ENCODE measurements at places on chromosomes 4 and X.

DNA sequence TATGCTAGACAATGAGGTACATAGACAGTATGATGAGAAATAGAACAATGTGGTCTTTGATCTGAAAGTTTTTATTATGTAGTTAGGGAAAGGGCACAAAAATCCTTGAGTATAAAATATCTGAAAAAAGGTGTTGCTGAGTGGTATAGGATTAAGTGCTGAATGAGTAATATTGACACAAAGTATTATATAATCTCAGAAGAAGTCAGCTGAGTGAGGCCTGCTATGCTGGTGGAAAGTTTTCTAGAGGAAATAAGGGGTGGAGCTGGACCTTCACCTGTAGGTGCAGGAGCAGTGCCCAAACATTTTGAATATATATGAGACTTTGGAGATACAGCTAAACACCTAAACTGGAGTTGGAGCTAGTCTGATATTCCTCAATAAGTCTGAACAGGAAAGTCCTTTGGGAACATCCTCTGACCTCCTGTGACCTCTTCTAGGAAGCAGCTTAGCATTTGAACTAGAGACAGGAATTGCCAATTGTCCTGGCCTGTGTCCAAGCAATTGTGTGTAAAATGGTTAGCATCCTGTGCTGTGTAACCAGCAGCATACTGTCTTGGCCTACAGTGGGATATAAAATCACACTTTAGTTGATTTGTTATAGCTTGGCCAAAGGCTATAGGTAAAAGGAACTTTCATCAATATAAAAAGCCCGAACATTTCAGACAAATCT lies 285.3 kb downstream of the ANKRD50 start:
- DNase-seq = no peak

GRCh38 chrX:57137501-57137900 lies 304 bp upstream of the SPIN2A start:
- DNase-seq = no peak

DNA sequence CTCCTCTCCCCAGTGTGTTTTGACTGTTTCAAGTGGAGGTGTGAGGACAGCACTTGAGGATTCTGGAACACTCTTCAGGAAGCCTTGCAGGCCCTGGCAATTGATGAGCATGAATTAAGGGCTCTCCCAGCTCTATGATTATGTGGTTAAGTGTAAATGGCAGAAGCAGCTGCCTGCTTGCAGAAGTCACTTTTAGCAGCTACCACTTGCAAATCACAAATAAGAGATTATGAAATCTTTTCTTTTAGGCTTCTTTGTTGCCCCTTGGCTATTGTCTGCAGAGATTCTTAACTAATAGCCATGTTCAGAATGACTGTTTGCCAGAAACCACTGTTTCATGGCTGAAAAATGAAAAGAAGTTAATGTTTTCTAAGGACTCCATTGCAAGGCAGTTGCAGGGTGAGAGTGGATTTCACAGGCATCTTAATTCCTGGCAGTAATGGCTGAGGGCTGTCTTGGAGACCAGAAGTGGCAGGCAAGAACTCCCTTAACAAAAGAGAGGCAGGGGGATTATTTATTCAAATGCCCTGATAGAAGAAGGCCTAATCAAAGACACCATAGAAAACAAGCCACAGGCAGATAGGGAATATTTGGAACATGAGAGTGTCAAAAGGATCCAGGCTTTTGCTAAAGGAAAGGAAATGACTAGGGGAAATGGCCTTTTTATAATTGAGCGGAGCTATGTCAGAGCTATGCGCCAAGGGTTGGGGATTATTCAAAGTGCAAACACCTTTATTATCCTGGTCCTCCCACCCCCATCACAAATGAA lies 8.3 kb upstream of the HOPX start:
- no peak for DNase-seq

DNA sequence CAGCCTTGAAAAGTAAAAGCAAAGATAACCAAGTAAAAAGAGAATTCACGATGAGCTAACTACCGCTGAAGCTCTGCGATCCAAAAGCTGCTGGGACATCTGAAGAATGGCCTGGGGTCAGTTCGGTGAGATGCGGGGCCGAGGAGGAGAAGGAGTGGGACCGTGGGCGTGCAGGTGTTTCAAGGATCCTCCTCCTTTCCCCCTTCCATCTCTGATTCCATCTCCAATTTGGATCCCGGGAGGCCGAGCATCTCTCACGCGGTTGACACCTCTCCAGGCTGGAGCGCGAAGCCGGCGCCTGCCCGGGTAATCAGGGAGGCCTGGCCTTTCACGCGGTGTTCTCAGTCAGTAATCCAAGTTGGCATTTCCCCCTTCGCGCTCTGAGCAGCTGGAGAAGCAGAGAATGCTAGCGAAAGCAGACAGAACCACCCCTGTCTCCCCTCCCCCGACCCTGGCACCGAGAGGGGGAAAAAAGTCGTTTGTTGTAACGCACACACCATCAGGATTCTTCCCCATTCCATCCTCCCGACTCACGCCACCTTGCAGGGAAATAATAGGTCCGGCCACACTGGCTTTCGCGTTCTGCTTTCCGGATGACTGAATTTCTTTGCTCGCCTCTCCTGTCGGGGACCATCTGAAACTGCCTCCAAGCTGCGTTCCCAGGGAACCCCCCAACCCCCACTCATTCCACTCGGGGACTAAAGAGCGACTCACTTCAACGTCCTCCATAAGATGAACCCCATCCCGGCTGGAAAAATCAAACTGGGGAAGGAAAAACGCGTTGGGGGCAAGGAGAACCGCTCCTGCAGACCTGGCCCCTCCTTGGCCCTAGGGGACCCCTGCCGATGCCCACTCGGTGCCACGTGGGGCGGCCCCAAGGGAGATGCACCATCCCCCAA lies 6.5 kb downstream of the NEUROG2 start:
- DNase-seq = no peak

GRCh38 chrX:120697053-120697452 lies 67.2 kb upstream of the C1GALT1C1 start:
- DNase-seq = no peak

DNA sequence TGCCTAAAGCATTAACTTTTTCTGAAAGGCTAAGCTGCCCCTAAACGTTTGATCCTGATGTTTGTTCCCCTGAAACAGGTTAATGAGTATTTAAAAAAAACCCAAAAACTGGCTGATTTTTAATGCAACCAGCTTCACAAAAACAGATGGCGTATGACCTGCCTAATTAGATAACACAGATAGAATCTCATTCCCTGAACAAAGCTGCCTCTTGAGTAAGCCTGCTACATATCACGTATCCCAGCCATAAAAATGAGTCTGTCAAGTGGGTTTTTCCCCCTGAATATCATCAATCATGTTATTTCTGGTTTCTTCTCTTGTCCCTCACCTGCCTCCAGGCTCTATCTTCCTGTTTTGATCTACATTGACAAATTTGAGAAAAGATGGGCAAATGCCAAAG lies 154.2 kb upstream of the FAM9B start:
- no peak for DNase-seq

DNA sequence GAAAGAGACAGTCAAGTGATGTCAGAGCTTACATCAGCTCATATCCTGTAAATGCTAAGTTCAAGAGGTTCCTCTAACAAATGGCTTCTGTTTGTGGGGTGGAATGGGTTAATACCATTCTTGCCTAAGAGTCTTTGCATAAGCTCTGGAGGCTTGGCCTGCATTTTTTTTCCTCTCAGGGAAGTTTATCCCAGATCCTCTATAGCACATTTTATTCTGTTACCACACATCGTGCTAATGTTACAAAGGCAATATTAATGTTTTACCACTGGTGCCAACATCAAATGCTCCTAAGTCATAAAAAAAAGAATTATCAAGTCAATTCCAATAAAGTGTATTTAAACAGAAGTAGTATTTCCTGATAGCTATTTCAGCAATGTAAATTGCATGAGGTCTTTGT lies 2.9 kb upstream of the ADH6 start:
- no peak for DNase-seq

- no peak for DNase-seq
These were observed 11.3 kb downstream of the RASSF6 start for GRCh38 chr4:73608689-73609594.

GRCh38 chr4:89285745-89286144 lies 21.9 kb downstream of the GPRIN3 start:
- DNase-seq = no peak

DNA sequence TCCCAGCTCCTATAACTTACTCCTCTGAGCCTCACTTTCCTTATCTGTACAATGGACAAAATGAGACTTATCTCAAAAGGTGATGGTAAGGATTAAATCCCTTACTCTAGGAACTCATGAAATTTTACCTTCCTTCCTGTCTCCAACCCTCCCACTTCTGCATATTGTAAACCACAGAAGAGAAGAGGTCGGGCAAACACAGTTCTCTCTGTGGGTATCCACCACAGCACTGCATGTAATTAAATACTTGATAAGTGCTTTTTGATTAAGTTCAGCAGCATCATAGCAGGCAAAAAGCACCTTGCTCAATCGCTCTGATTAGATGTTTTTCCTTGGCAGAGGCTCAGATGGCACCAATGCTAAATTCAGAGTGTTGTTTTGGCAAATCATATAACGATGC lies 17.3 kb upstream of the TMEM192 start:
- no peak for DNase-seq

DNA sequence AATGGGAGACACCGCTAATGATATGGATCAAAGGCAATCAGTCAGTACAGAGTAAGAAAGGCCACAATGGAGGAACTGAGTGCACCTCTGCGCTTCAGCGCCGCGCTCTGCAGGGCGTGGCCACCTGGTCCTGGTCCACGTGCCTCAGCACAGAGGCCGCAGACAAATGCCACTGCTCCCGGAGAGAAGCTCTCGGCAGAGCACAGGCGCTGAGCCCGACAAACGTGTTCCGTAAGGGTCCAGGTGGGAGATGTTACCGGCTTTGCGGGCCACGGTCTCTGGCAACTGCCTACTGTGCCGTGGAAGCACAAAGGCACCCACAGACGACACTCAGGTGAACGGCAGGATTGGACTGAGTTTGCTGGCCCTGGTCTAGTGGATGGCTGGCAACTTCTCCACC lies 68.9 kb downstream of the ACOX3 start:
- DNase-seq = no peak

GRCh38 chrX:153539171-153539978 lies 21.9 kb downstream of the ATP2B3 start:
- DNase-seq = peak; percentile 14

DNA sequence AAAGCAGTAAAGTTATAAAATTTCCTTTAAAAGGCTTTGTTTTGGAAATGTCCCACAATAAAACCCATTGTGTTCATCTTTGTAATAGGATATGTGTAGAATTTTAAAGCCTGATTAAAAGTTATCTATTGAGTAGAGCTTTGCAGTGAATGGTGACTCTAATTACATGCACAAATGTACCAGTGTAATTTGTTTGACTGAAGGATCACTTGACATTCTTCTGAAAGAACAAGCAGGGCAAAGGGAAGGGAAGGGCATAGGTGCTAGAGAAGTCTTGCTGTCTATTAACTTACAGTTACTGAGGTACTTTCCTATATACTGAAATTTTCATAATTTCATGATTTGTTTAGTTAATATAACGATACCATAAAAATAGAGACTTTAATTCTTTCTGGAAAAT lies 70.8 kb downstream of the STIM2 start:
- no peak for DNase-seq

- DNase-seq = no peak
These were observed 98.6 kb upstream of the PLS3 start for GRCh38 chrX:115462406-115462805.

- no peak for DNase-seq
These were observed 199.9 kb downstream of the PCDH7 start for GRCh38 chr4:30920043-30920442.

DNA sequence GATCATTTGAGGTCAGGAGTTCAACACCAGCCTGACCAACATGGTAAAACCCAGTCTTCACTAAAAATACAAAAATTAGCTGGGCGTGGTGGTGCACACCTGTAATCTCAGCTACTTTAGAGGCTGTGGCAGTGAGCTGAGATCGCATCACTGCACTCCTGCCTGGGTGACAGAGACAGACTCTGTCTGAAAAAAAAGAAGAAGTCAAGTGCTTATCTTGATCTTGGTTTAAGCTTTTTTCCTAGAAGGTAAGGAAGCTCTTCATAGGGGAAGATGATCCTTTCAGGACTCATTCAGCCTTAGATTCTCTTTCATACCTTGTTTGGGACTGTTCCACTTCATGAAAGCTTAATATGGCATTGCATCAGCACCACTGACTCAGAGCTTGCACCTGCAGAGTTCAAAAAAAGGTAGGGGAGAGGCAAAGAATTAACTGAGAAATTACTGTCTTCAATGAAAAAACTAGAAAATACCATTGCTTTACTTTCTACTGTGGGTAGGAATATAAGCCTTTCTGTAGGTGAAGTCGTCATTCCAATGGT lies 70.8 kb upstream of the EPGN start:
- DNase-seq = no peak

DNA sequence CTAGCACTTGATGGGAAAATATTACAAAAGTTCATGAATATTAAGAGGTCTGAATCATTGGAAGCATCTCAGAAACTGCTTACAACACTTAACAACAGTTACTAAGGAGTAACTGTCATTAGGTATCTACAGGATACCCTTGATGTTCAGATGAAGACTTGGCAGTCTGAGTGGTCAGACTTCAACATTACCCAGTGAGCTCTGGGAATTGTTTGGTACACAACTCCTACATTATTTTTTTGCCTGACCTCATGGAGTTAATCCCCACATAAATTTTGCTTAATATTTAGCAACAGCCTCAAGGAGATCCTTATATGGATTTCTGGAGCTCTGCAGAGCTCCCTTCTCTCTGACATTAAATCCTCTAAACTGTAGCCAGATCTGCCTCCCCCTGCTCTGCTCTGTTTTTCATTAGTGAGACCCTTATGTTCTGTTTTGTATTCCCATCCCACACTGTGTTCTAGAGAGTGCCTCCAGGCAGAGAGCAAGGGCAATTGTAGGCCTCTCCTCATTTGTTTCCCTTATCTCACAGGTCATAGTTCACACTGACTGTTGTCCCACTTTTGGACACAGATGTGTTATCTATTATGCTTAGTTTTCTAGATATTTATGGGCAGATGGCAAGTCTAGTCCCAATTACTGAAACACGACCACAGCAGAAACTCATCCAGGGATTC lies 368.8 kb downstream of the GASK1B start:
- no peak for DNase-seq

GRCh38 chr4:15868111-15868510 lies 70.4 kb downstream of the FGFBP1 start:
- DNase-seq = no peak

GRCh38 chrX:52422884-52423283 lies 54.1 kb downstream of the XAGE2 start:
- DNase-seq = peak; percentile 47

- no peak for DNase-seq
These were observed 56.6 kb downstream of the CHST7 start for GRCh38 chrX:46630141-46630540.

GRCh38 chr4:182593864-182594263 lies 323.3 kb downstream of the DCTD start:
- DNase-seq = no peak

- peak; percentile 22 for DNase-seq
These were observed 14.6 kb downstream of the RAB9B start for GRCh38 chrX:103817502-103817901.

GRCh38 chrX:36504625-36505024 lies 503.5 kb upstream of the FAM47C start:
- no peak for DNase-seq

- DNase-seq = no peak
These were observed 120.4 kb upstream of the SCML1 start for GRCh38 chrX:17616936-17617335.

Data from HS-27A (cell line).